ENCODE measurements at places on chromosomes 16 and 17.
A peak's percentile ranks its signal among the peaks of the same experiment; 100 is the strongest.

- DNase-seq: no peak
Measured at GRCh38 chr16:85215478-85216118, 103.3 kb upstream of the CIBAR2 start.

- DNase-seq: no peak
Measured at GRCh38 chr17:76139801-76140660, 1.0 kb downstream of the FOXJ1 start.

DNA sequence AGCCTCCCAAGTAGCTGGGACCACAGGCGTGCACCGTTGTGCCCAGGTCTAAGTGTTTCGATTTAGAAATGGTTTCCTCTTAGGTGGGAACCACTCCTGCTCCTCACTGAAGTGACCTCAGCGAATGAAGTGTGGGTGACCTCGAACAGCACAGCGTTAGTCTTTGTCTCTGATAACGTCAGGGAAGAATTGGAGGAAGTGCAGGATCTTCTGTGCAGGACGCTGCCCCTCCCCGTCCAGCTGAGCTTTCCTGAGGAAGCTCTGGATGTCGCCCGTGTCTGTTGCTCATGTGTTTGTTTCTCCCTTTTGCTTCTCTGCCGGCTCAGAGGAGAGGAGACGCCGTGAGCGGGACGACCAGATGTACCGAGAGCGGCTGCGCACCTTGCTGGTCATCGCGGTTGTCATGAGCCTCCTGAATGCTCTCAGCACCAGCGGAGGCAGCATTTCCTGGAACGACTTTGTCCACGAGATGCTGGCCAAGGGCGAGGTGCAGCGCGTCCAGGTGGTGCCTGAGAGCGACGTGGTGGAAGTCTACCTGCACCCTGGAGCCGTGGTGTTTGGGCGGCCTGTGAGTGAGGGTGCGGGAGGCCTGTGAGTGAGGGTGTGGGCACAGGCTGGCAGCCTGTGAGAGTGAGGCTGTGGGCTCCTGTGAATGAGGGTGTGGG, 15.6 kb downstream of the SPG7 start:
- no peak for DNase-seq

- DNase-seq: no peak
Measured at GRCh38 chr16:84810518-84811273, 9.1 kb upstream of the CRISPLD2 start.

- DNase-seq: no peak
Measured at GRCh38 chr17:47728214-47728877, 4.7 kb upstream of the TBX21 start.

- DNase-seq: no peak
Measured at GRCh38 chr17:18262111-18262510, 1.6 kb downstream of the MIEF2 start.

DNA sequence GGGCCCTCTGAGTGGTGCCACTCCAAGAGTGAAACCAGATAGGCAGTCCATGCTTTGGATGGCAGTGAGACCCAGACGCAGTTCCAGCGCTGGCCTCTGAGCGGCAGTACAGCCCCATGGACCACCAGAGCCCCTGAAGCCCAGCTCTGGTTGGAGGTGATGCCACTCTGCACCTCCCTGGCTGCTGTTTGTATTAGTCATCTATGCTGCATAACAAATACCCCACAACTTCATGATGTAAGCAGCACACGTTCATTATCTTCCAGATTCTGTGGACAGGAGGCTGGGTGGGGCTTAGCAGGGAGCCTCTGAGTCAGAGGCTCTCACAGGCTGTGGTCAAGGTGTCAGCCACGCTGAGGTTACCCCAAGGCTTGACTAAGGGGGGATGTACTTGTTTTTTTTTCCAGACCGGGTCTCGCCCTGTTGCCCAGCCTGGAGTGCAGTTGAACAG, 5.1 kb upstream of the NME4 start:
- DNase-seq: peak; percentile 65

GRCh38 chr17:4375039-4375748, 8.7 kb upstream of the UBE2G1 start:
- DNase-seq: no peak

DNA sequence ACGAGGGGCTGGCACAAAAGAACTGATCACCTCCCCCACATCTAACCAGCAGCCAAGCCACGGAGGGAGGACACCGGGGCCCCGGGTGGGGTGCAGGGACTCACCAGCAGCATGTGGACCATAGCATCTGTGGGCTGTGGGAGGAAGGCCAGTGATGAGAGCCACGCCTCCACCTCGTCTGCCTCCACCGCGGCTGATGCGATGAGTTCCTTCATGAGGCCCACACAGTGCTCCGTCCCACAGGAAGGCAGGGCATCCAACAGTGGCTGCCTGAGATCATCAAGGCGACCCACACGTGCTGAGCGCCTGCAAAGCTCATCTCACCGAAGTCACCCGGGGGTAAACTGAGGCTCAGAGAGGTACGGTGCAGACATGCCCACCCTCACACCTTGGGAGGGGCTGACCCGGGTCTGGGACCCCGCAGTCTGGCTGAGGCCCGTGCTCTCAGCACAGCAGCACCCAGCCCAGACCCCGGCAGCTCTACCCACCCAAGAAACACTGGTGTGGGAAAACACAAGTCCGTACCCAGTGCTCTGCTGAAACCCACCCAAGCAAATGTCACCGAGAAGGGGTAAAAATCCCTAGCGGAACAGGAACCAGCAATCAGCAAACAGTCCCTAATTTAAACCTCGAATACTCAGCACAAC, 85.9 kb downstream of the LITAF start:
- DNase-seq: no peak

DNA sequence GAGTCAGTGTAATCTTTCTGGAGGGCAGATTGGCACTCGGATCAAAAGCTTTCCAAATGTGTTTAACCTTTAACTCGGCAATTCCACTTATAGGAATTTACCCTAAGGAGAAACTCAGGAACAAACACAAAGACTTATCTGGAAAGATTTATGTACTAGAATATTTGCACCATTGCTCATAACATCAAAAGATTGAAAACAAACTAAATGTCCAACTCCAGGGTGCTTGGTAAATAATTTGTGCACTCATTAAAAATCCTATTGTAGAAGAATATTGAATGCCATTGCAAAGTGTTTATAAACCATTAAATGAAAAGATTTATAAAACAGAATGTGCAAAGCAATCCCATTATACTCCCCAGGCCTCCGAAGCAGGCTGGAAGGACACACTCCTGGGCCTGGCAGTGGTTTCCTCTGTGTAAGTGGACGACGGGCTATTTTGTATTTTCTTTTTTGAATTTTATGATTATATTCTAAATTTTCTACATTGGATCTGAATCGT, 18.7 kb upstream of the RBFOX3 start:
- DNase-seq: no peak

DNA sequence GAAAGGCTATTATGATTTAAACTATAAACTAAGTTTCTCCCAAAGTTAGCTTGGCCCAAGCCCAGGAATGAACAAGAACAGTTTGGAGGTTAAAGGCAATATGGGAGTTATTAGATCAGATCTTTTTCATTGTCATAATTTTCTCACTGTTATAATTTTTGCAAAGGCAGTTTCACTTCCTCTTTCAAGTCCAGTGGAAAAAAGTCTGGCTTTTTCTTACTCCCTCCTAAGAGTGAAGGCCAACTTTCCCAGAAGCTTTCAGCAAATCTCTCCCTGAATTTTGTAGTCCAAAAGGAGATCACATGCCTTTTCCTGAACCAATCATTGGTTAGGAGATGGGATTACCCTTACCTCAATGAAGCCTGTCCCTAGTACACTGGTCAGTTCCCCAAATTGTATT, 9.1 kb upstream of the BLMH start:
- DNase-seq: no peak

GRCh38 chr17:61122326-61122913, 277.2 kb upstream of the TBX2 start:
- DNase-seq: no peak

GRCh38 chr17:19533036-19533717, 477 bp upstream of the SLC47A1 start:
- no peak for DNase-seq

- DNase-seq: no peak
Measured at GRCh38 chr16:57477531-57478202, 8.6 kb downstream of the DOK4 start.

DNA sequence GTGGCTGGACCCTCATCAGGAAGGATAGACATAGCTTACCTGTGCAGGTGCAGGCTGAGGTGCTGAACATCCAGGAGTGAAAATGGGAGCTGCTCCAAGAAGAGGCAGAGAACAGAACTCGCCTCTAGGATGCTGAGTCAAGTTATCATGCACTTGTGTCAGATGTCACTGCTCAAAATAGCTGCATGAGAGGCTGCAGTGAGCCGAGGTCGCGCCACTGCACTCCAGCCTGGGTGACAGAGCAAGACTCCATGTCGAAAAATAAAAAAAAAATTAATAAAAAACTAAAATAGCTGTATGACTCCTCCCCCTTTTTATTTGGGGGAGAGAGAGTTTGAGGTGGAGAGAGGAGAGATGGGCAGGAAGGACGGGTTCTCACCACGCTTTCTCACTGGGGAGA, 148.8 kb downstream of the FOXL1 start:
- no peak for DNase-seq

DNA sequence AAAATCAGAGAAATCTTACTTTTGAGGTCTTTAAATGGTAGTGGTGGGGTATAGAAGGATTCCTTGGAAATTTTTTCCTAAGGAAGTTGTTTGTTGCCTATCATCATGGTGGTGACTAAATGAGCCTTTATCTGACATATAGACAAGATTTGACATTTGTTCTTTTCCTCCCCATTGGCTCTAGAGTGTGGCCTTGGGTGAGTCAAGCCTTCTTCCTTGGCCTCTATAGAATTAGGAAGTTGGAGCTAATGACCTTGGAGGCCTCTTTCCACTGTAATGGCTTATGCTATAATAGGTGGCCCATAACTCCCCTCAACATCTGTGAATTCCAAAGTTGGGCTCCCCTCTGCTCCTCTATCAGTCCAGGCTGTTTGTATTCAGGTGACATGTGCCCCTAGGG, 79.1 kb upstream of the HNF1B start:
- DNase-seq: no peak

DNA sequence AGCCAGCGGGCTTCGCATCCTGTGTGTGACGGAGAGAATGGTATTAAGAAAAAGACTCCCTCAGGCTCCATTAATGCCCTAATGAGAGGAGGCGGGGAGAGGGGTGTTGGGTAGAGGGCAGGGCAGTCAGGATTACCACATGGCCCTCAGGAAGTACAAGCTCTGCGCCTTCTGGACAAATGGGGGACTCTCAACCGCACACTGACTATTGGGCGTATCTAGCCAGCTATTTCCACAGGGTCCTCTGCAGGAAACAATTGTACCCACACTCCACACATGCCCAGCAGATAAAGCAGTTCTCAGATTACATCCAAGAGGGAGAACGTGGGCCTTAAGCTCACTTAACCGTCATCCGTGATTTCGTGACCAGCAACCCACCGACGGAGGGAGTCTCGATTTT, 14.7 kb downstream of the NXN start:
- DNase-seq: no peak

- no peak for DNase-seq
Measured at GRCh38 chr16:58197314-58198012, 443 bp downstream of the CSNK2A2 start.

GRCh38 chr17:8542599-8543502, 87.7 kb downstream of the MYH10 start:
- no peak for DNase-seq

GRCh38 chr17:65062171-65062915, 5.8 kb upstream of the GNA13 start:
- no peak for DNase-seq

- DNase-seq: no peak
Measured at GRCh38 chr17:75524269-75524969, 1.1 kb upstream of the LLGL2 start.

GRCh38 chr17:9056566-9056965, 35.3 kb downstream of the NTN1 start:
- DNase-seq: no peak

DNA sequence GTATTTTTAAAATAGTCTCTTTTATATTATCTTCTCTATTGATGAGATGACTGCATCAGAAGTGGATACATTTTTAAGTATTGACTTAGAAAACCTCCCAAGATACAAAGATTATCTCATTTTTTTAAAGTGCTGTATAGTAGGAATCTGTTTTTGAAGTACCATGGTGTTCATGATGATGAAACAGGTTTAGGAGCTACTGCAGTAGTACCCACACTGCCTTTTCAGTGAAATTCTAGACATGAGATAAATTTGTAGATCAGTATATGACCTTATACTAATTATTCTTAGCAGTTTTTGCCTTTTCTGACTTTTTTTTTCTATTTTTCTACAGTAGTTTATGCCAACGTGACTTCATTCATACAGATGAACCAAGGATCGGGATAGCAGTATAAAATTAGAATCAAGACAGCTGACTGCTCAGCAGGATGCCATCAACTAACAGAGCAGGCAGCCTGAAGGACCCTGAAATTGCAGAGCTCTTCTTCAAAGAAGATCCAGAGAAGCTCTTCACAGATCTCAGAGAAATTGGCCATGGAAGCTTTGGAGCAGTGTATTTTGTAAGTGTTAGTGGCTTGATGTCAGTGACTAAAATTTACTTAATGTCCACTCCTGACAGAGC, 61.1 kb downstream of the TAOK1 start:
- no peak for DNase-seq

DNA sequence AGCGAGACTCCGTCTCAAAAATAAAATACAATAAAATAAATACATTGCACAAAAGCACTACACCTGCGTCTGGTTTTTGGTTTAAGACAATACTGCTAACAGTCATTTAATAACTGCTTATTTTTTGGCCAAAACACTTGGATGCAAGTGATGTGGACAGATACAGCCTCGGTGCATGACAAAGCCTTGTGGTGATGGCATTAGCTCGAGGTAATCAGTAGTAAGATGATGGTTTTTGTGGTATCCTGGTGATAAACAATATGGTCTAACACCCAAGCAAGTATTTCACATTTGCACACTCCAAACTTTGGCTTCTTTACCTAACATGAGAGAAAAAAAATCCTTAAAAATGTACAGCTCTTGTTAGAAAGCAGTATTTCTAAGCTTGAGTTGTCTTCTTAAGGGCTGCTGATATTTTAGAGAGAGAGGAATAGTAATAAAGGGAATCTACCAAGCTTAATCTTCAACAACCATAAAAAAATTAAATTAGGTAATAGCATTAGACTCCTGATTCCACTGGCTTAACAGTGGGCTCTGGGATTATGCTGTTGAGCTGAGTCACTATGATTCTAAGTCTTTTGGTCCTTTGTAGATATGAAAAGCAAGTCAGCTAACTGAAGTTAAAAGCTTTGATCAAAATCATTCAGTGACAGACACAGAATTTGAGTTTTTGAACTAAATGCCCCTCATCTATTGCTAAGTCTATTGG, 111.1 kb downstream of the VPS53 start:
- no peak for DNase-seq

DNA sequence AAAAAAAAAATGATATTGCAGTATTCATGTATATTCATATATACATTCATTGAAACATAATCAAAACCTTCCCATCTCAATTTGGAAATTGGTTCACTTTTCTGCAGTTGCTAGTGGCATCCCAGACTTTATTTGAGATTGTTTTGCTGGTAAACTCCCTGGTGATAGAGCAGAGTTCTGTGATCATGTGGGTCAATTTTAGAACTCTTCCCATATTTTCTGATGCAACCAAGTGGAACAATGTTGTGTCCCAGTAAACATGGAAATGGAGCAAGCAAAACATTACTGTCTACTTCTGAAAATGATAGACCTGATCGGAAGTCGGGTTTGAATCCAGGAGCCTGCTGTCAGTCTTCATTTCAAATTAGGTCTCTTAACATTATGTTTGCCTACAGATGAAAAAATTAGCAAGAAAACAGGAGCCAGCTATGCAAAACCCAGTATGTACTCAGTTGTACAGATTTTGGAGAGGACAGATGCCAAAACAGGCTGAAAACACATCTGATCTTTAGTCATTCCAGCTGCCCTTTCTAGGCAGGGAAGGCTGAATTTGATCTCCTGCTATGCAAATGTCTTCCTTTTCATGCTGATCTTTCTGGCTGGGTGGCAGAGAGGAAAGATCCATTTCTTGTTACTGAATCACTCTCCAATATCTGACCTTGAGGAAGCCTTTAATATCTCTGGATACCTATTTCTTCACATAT, 786.6 kb upstream of the SOX9 start:
- DNase-seq: no peak
